Activated naive CD4-positive, alpha-beta T cell treated with Interleukin-2 at 50 U/mL for 16 hours (primary cell): ENCODE measurements at places on chromosomes 12 and 14.

GRCh38 chr14:81268016-81268416, 47.3 kb upstream of the GTF2A1 start:
- no peak for DNase-seq

GRCh38 chr12:52168019-52168717, 23.6 kb downstream of the KRT80 start:
- DNase-seq, result no peak

DNA sequence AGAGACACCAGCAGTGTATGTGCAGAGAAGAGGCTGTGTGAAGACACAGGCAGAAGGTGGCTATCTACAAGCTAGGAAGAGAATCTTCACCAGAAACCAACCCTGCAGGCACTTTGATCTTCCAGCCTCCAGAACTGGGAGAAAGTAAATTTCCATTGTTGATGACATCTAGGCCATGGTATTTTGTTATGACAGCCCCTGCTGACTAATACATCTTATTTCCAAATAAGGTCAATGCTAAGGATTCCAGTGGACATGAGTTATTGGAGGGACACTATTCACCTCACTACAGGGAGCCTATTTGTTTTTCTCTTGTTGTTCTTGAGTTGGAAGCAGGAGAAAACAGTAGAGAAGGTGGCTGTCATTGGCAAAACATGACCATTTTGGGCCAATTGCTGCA, 88.5 kb upstream of the RIN3 start:
- DNase-seq, result no peak

DNA sequence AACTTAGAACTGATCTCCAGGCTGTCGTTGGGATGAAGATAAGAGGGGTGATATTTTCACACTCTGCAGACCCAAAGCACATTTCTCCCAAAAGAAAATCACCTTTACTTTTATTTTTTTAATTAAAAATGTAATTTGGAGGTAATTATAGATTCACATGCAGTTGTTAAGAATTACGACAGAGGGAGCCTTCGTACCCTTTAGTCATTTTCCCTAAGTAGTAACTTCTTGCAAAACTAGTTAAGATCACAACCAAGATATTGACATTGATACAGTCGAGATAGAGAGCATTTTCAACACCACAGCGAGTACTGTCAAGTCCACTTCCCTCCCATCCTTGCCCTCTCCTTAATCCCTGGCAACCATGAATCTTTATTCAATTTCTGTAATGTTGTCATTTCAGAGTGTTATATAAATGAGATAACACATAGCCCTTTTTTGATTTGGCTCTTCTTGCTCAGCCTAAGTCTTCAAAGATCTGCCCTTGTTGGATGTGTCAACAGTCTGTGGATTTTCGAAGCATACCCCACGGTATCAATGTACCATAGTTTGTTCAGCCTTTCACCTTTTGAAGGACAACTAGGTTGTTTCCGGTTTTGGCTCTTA, 39.6 kb downstream of the DNAH10 start:
- DNase-seq, result no peak

- no peak for DNase-seq
These were observed 77.4 kb upstream of the GTF2A1 start for GRCh38 chr14:81298122-81298521.
